ENCODE measurements at places on chromosomes 12 and 14.

DNA sequence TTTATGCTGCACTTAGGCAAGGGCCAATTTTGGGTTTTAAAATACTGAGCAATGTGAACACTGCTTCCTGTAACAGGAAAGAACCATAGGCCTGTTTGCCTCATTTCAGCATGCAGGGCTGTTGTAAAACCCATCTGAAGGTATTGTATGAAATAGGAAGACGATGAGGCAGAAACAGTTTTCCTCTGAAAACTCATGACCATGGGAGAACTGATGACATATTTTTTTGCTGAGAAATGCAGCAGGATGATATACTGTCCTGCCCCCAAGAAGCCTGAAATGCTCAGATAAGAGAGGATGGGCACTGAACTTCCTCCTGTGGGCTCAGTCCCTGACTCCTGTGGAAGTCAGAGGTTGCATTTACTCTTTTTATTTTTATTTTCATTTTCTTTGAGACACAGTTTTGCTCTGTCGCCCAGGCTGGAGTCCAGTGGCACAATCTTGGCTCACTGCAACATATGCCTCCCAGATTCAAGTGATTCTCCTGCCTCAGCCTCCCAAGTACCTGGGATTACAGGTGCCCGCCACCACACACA, 17.4 kb downstream of the PYGL start:
- no peak for DNase-seq

- DNase-seq: no peak
These were observed 228.4 kb upstream of the OTX2 start for GRCh38 chr14:57038689-57039088.

- no peak for DNase-seq
These were observed 13.1 kb downstream of the CRY1 start for GRCh38 chr12:107080299-107080698.

DNA sequence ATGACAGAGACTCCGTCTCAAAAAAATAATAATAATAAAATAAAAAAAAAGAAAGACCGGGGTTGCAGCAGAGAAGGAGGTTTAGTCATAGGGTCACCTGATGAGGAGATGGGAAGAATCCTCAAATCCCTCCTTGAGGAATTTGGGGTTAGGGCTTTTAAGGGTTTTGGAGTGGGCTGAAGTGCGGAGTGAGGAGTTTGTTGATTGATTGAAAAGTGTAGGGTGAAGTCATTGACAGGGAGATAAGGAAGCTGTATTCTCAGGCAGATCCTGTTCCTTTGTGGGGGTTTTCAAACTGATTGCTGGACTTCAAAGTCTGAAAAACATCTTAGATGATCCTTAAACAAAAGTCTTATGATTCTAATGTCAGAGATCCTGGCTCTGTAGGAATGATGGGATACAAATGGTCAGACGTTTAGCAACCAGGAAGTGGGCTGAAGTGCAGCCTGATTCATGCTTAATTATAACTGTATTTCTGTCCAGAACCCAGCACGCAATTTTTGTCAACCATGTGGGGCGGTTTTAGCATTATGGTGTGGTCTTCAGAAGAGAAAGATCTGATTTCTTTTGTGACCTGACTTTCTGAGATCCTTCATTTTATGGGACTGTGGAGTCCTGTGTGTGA, 16.0 kb downstream of the FNTB start:
- DNase-seq: no peak

DNA sequence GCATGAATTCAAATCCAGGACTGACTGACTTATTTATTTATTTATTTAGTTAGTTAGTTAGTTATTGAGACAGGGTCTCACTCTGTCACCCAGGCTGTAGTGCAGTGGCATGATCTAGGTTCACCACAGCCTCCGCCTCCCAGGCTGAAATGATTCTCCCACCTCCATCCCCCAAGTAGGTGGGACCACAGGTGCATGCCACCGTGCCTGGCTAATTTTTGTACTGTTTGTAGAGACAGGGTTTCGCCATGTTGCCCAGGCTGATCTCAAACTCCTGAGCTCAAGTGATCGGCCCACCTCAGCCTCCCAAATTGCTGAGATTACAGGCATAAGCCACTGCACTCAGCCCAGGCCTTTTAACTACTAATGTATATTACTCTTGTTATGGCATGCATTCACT, 36.0 kb downstream of the BTG1 start:
- DNase-seq: no peak

DNA sequence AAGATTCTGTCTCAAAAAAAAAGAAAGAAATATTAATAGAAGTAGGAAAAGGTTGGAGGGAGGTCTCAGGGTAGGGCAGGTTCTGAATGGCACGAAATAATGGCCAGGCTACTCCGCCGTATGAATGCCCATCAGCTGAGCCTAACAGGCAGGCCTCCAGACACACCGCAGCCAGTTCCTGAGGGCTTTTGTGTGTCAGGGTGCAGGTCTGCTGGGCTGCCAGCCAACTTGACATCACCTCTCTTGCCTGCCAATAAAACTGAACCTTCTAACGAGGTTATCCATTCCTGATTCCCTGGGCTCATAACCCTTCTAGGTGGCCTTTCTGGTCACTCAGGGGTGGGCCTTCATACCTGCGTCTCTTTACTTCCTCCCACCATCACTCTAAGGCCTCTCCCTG, 3.0 kb downstream of the IFI27 start:
- no peak for DNase-seq

DNA sequence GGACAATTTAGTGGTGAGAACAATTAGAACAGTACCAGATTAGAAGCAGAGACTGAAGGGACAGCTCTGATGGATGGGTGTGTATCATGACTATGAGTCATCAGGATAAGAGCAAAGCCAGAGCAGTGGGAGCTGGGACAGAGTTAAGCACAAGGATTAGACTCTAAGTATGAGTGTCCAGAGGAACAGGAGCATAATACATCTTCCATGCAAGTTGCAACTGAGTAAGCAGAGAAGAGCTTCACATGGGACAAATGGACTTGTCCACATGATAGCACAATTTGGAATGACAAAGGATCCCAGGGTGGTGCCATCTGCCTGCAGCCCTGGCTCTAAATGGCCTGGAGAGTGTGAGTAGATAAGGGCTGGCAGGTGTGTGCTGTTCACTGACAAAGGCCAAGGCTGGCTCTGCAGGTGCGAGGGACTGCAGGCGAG, 226.4 kb upstream of the CAND1 start:
- no peak for DNase-seq

DNA sequence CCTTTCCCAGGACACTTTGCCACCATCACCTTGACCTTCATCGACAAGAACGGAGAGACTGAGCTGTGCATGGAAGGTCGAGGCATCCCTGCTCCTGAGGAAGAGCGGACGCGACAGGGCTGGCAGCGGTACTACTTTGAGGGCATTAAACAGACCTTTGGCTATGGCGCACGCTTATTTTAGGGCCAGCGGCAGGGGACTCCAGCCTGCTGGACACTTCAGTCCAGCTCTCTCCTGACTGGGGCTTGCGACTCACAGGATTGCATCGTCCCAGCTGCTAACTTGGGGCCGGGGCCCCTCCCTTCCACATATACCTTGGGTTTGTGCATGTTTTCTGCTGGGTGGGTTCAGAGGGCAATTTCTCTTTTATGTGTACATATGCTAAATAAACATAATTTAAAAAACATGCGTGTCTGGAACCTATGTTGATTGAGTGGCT, 11.2 kb downstream of the AHSA1 start:
- DNase-seq: no peak

GRCh38 chr12:51833448-51834227, 14.9 kb downstream of the FIGNL2 start:
- DNase-seq: no peak

DNA sequence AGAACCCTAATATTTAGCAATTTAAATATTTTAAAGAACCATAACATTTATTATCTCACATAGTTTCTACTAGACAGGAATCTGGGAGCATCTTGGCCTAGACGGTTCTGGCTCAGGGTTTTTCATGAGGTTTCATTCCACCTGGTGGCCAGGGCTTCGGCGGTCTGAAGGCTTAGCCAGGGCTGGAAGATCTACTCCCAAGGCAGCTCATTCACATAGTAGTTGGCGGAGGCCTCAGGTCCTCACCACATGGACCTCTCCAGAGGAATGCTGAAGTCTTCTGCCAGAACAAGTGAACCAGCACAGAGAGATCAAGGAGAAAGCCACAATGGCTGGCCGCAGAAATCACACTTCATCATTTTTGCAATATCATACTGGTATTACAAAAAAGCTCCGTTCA, 68.2 kb downstream of the SINHCAF start:
- DNase-seq: no peak

- DNase-seq: no peak
These were observed 31.7 kb upstream of the ST8SIA1 start for GRCh38 chr12:22366181-22366580.

DNA sequence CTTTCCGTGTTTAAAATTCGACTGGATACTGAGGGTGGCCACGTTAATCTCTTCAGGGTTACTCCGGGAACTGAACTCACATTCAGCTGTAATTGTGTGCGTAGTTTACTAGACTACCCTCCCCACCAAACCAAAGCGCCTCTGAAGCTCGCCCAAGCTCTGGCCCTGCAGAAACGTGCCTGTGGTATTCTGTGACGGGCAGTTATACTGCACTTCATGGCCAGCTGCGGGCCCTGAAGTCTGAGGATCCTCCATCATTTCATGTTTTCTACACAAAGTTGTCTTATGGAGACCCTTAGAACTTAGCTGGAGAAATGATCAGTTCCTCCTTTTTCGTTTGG, 688 bp downstream of the ZNF26 start:
- no peak for DNase-seq

- no peak for DNase-seq
These were observed 94.9 kb downstream of the OSBPL8 start for GRCh38 chr12:76464631-76465166.

DNA sequence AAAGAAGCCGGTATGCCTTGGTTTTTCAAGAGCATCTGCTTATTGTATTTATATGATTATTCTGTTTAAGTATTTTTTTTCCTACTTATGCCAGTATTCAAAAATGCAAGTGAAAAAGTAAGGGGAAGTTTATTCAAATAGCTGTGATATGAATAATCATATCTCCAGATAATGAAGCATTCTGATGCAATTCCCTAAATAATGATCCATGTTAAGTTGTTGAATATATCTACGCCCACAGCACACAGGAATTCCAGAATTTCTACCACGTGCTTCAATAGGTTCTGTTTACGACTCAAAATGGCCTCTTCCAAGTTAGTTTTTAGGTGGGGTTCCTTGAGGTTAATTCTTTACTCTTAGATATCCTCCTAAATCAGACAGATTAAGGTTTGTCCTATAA, 208.3 kb downstream of the NAV3 start:
- DNase-seq: no peak

DNA sequence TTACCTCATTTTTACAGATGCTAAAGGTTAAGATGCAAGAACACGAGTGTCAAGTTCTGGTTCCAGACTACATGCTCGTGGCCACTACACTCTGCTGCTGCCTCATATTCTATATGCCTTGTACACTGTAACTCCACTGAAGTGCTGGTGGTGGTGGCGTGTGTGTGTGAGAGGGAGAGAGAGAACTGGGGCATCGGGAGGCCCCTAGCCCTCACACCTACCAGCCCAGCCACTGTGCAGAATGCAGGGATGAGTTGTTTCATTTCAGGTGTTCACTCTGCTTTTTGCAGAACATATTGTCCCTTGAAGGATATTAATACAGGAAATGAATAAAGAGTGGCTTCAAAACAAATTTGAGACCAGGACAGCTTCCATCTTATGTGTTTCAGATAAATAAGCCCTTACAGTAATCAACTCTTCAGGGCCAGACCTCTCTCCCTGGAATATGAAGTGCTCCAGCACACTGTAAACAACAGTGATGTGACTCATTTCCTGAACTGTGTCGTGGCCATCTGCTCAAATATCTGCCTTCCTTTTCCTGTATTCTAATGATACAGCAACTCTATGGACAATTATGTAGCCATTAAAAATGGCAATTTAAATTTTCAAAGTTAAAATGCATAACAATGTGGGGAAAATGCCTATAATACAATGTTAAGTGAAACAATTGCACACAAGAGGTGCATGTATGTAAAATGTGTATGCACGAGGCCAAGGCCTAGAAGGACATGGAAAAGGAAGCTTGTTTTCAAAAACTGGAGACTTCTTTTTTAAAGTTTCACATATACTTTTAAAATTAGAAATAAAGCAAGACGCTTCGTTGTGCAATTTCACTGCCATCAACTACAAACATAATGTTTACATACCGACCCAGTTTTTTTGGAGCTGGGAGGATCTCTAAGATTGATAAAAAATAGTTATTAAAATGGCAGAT, 215.4 kb downstream of the PELI2 start:
- no peak for DNase-seq

DNA sequence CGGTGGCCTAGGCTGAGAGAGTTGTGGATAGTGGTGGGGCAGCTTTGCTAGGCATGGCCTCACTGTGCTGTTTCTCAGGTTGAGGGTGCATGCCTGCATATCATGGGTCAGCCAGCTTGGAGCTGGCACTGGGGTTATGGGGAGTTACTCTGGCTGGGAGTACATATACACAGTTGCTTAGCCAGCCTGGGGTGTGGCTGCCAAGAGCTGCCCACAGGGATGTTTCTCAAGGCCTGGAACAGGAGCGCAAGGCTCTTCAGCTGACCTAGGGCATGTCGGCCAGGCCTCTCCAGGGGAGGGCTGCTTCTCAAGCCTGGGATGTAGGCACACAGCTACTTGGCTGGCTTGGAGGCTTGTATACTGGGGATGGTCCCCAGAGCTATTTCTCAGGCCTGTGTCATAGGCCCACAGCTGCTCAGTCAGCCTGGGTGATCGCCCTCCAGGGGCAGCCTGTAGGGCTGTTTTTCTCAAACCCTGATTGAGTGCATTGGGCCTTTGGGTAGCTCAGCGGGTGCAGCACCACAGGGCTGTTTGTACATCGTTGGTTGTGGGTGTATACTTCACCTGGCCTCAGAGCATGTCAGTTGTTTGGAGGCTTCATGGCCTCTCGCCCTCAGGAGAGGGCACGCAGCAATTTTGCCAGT, 114.9 kb downstream of the METTL25 start:
- DNase-seq: no peak

- DNase-seq: no peak
These were observed 186.3 kb downstream of the ALG10 start for GRCh38 chr12:34208331-34209258.

- no peak for DNase-seq
These were observed 246.1 kb upstream of the PDE3A start for GRCh38 chr12:20122274-20122673.

- DNase-seq: no peak
These were observed 4.8 kb downstream of the MEG3 start for GRCh38 chr14:100830681-100831080.

DNA sequence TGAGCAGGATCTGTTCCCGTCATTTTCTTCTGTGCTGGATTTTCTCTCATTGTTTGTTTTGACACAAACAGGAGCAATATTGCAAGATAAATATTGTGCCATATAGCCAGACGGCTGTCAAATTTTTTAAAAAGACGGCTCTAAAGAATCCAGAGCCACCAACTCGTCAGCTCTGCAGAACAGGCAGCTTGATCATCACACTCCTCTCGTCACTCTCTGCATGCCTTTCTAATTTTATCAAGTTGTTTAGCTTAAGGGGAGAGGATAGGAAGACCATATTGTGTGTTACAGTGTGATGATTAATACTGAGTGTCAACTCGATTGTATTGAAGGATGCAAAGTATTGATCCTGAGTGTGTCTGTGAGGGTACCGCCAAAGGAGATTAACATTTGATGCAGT, 562.8 kb downstream of the GALC start:
- DNase-seq: no peak

Measured in activated CD4-positive, alpha-beta T cell treated with anti-CD3 and anti-CD28 coated beads, Interleukin-2, amount 50 U/mL, for 4 hours (primary cell).